Omental fat pad (tissue), 4 donors: ENCODE measurements at places on chromosomes 16 and 17.

- DNase-seq, result no peak
Measured at GRCh38 chr16:67963292-67963661, 5.2 kb downstream of the SLC12A4 start.

- no peak for DNase-seq
Measured at GRCh38 chr16:31149894-31150890, at the start of gene PRSS36. PRSS36 (minus strand) TSS chr16:31150066; CDS start chr16:31150035, 31 bp downstream.

DNA sequence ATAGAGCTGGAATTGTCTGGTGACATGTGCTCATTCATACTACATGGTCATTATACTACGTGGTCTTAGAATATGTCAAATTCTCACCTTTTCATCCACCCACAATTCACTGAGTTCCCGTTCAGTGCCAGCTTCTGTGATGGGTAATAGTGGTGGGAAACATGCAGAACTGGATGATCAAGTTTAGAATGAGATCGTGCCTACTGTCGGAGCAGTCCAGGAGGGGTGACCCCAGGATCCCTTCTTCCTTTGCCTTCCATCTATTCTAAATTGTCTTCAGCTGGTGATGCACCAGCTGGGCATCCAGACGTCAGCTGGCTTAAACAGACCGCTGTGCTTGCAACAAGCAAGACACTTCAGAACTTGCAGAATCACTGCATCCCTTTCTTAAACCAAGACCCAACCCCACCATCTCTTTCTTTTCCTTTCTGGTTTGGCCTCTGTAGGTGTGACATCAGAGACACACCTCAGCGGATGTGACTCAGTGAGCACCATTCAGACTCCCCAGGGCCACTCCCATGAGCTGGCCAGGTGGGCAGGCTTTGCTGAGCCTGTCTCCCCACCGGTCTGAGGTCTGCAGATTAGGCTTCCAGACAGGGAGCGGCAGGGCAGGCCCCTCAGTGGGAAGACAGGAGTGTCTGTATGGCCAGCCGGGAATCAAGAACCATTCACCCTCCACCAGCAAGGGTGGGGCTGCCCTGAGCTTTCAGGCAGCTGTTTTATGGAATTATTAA is 18.1 kb downstream of the C17orf100 start:
- no peak for DNase-seq

DNA sequence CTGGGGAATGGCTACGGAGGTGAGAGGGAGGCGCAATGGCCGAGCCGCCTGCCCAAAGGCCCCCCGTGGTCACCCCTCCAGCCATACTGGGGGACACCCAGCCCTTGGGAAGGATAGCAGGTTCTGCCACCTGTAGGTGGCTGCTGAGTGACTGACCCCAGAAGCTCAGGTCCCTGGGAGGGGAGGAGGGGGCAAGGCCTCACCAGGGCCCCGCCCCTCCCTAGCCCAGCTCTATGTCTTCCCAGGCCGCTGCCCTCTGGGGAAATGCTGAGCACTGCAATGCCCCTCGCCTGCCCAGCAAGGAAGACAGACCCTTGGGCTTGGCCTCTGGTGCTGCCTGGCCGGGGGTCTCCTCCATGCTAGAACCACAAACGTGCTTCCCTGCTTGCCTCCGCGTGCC is 11.4 kb upstream of the CLDN9 start:
- DNase-seq, result no peak

DNA sequence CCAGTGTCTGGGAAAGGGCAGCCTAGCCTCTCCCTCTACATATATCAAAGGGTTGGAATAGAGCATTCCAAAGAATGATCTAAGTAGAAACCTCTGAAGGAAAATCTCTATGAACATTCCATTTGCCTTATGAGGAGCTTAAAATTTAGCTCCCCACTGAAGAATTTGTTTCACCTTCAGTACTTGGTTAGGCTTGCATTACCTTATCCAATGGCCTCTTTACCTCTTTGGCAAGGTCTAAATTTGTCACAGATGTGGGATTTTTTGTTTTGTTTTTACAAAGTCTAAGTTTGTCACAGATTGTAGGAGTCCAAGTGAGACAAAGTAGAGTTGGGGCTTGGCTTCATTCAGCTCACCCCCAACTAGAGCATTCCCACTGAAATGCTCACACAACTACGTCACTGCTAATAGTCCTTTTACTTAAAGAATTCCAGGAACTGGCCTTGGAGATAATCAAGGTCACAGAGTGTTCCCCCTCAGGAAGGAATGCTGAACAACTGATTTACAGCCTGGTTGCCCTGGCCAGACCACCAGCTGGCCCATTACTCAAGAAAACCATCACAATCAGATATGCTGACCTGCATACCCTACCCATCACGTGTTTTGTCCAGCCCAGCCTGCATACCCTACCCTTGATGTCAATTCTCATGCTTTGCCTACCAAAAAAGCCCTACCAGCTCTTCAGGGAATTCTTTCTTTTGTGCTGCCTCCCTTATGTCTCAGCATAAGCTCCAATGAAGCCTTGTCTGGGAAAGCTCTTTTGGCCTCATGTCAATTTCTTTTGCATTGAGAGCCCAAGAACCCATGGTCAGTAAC is 26.5 kb upstream of the PPM1D start:
- DNase-seq, result no peak

DNA sequence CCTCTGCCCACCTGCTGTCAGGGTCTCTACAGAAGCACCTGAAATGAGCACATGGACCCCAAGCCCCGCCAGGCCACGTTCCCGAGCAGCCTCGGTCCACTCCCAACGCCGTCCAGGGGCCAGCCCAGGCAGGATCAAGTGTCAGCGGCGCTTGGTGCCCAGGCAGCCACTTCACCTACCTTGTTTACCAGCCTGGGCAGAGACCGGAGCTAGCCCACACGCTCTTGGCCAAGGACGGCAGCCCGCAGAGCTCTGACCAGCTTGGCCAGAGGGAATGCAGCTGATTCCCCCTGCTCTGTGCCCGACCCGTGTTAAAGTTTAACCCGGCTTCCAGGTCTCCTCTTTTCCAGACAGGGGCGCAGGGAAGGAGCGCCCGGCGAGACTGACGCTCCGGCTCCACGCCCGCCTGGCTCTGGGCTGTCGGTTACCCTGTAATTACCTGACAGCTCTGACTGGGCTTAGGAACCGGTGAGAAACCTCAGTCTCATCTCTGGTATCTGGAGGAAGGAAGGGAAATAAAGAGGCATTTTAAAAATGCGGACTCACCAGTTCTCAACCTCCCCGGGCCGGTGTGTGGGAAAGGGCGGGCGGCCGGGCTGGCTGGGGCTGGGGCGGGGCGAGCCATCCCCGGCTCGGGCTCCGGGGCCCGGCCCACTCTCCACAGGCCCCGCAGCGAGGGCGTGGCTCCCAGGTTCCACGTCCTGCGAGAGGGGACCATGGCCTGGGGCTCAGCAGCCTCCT is 4.6 kb downstream of the KIFC3 start:
- no peak for DNase-seq

DNA sequence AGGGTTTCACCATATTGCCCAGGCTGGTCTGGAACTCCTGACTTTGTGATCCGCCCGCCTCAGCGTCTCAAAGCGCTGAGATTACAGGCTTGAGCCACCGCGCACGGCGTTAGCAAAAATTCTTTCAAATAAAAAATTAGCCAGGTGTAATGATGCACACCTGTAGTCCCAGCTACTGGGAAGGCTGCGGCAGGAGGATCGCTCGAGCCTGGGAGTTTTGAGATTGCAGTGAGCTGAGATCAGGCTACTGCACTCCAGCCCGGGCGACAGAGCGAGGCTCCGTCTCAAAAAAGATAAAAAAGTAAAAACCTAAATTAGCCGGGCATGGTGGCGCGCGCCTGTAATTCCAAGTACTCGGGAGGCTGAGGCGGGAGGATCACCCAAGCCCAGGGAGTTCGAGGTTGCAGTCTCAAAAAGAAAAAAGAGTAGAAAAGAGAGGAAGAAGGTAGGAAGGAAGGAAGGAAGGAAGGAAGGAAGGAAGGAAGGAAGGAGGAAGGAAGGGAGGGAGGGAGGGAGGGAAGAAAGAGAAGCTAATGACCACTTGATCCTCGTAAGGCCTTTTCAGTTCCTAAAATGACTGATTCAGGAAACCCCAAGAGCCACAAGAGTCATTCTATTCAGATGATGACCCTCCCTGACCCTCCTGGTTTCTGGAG is 59.2 kb downstream of the SRL start:
- DNase-seq, result no peak

- DNase-seq, result no peak
Measured at GRCh38 chr16:56923481-56924091, 8.4 kb upstream of the HERPUD1 start.

- DNase-seq, result no peak
Measured at GRCh38 chr16:61937646-61938045, 98.6 kb downstream of the CDH8 start.

GRCh38 chr16:9969580-9969979 is 212.6 kb downstream of the GRIN2A start:
- DNase-seq, result no peak

- no peak for DNase-seq
Measured at GRCh38 chr17:36938566-36939051, 1.3 kb downstream of the LHX1 start.
